ENCODE measurements at places on chromosomes 5 and 9. TPM values are rescaled to one million over a fixed set of nuclear protein-coding genes. Genes with fewer than 3 reads are reported as not detected.

Gene CCL28
- 0.21 TPM for total RNA-seq

Gene NR5A1
- not detected for total RNA-seq

Gene IFNA13
- not detected for total RNA-seq

Gene OGN
- total RNA-seq = not detected

Gene ROPN1L
- 2.2 TPM for total RNA-seq

Gene NIPAL4
- total RNA-seq = 9.9 TPM

Gene PLEKHG4B
- 0.78 TPM for total RNA-seq

Gene ANKRD18B
- 6.0 TPM for total RNA-seq

Measured in A549 treated with CpdA at 1 μM for 4 hours (cell line).